ENCODE measurements at places on chromosomes 7 and 10.
A peak's percentile ranks its signal among the peaks of the same experiment; 100 is the strongest.

DNA sequence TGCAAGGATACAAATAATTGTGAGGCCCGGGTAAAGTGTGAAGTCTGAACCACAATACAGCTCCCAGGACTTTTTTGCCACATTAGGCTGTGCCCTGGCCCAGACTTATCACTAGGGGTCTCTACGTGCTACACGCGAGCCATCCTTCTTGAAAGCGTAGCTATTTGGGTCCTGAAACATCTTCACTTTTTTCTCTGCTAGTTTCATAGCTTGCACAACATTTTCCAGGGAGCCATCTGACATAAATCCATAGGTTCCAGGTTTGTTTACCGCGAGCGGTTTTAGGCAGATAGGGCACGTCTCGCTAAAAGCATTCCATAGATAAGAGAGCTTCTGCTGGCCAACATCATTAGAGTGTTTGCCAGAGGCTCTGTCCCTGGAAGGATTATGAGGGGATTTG, 226.5 kb downstream of the RPS24 start:
- DNase-seq: no peak

DNA sequence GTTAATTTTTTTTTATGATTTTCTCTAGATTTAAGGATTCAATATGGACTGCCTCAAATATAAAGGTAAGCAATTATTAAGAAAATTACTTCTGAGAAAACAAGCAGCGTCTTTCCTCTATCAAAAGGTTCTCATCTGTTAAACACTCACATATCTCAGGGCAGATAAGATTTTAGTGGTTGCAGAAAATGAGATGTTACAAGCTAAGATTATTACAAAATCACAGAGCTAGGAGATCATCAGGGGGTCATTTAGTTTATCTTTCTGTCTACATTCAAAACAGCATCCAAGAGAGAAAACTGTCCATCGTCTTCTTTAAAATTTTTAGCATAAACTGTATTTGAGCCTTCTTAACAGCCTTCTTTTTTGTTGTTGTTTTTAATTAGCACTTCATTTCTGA, 29.1 kb upstream of the RHOBTB1 start:
- no peak for DNase-seq

DNA sequence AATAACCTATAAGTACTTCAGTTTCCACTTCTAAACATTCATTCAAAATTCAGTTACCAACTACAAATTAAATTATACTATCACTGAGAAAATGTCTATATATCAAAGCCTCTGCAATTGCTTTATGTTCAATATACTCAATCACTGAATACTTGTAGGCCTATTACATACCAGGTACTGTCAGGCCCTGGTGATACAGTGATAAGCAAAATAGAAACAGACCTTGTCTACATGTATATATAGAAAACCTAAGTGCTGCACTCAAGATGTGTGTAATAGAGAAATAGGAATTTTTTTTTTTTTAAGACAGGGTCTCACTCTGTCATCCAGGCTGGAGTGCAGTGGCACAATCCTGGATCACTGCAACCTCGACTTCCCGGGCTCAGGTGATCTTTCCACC, 53.7 kb upstream of the PHF14 start:
- no peak for DNase-seq

DNA sequence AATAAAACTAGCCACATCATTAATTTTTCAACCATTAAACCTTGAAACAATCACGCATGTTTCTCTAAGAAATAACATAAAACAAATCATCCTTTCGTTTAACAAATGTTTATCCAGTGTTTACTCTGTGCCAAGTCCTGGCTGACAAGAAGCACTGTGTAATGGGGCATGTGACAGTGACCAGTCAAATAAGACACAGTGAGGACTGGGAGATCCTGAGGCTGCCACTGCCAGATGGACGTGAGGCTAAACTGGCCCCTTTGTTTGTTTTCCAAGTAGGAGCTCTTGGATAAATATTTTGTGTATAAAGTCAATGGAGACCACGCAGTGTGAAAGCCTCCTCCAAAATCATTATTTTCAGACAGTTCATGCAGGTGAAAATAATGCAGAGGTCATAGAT, 626.2 kb downstream of the SUGCT start:
- peak; percentile 21 for DNase-seq

- no peak for DNase-seq
Observed at GRCh38 chr10:71059054-71059818, 153.1 kb upstream of the UNC5B start.

GRCh38 chr10:90205340-90205739, 503.9 kb downstream of the KIF20B start:
- no peak for DNase-seq

DNA sequence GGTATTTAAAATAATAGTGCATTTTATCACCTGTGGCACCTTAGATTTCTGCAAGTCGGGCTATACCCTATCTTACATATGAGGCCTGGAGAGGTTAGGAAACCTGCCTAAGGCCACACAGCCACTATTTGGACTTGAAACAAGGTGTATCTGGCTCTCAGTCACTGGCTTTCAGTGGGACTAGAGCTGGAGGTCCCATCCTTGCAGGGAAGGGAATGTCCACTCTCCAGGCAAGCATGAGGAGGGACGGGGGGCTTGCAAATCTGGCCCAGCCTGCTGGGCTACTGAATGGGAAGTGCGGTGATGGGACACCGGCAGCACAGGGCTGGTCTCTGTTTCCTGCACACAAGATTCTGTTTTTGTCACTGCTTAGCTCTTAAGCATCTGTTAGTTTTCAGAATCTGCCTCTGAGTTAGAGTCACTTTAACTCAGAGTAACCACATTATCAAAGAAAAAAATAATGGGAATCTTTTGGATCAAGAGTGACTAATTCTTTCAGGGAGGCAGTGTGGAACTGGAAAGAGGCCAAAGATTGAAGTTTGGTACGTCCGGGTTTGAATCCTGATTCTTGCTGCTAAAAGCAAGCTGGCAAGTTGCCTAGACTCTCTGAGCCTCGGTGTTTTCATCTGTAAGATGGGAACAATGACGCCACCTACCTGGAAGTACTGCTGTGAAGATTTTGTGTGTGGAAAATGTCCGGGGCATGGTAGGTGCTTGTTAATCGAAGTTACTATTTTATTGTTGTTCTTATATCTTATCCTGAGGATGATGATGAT, 33.8 kb upstream of the HABP2 start:
- DNase-seq: no peak

GRCh38 chr10:47368431-47369180, 15.5 kb downstream of the ZNF488 start:
- no peak for DNase-seq

DNA sequence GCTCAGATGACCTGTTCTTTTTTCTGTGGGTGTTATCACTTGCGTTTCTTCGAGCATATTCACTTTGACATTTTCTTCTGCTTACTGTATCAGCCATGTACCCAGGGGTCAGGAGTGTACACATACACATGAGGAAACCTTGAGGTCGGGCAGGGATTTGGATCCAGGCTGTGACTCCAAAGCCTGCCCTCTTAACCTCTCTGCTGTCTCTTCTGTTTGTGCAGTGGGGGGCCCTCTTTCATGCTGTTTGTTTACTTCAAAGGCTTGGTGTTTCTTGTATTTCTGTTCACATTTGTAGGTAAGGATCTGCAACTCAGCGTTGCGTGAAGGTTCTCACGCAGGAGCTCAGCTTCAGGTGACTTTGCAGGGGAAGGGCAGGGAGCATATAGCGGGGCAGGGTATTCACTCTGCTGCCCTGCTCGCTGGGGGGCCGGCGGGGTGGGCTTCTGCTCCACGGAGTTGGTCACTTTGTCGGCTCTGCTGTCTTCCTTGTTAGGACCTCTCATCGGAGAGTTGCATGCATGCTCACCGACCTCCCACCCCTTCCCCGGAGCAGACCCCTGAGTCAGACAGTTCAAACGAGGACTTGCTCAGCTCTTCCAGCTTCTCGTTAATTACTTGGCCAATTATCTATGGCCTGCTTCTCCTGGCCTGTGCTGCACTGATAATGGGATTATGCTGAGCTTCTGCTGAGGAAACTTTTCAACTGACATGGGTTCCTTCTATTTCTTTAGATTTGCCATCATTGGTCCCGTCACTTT, 77.5 kb downstream of the SDK1 start:
- DNase-seq: no peak
